ENCODE measurements at places on chromosomes 16 and 17.

- no peak for DNase-seq
These were observed 5.8 kb downstream of the PRSS27 start for GRCh38 chr16:2713985-2714774.

GRCh38 chr16:3580686-3581085 is 3.5 kb upstream of the NLRC3 start:
- no peak for DNase-seq

DNA sequence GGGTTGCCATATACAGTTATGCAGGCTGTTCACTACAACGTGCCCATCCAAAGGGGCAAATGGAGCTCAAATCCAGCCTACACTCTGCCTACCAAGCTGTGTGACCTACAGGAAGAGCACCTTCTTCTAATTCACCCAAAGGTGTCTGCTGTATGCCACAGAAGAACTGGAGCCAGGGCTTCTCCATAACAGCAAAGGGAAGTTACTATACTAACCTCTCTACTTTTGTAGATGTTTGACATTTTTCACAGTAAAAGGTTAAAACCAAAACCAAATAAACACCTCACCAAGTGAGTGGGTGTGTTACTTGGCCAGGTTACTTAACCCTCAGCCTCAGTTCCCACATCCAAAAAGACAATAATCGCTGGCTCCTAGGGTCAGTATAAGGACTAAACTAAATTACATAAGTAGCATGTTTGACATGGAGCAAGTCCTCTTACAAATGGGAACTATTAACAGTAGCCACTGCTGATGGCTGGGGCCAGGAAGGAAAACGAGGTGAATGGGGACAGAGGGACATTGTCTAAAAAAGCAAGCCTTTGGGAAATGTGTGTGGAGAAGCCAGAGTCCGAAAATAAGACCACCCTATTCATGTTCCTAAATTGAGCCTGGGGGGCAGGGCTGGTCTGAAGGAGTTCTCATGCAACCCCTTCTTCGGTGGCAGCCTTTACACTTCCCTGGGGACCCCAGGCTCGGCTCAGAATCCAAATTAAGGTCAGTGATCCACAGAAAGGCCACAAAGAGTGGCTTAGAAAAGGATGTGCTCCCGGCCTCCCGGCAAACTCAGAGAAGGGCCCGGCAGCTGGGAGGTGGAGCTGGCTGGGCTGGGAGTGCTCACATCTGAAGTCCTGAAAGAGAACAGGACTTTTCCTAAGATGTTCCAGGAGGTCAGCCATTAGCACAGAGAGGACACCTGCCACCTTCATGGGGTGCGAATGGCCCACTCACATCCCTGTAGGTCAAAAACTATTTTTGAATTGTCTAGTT is 13.5 kb downstream of the CUEDC1 start:
- DNase-seq: no peak

DNA sequence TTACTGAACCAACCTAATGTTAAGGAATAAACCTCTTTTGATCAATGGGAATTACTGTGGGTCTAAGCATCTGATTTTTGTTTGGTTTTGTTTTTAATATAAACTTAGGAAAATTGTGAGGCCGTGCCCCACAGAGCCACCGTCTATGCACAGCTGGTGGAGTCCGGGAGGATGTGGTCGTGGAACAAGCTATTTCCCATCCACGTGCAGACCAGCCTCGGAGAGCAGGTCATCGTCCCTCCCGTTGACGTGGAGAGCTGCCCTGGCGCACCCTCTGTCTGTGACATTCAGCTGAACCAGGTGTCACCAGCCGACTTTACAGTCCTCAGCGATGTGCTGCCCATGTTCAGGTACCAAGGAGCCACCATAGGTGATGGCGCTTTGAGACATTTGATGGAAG is 28.4 kb downstream of the PRMT7 start:
- no peak for DNase-seq

DNA sequence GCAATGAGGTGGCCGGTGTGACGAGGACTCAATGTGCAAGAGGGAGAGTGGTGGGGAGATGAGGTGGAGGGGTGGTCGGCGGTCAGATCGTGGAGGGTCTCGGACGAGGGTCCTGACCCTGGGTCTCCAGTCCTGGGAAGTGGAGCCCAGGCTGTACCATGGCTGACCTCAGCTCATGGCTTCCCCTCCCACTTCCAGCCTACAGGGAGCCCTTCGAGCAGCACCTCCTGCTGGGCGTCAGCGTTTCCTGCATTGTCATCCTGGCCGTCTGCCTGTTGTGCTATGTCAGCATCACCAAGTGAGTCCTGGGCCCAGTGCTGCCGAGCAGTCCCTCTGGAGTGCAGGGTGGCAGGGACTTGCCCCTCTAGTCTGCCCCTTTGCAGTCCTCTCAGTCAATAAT is 41.8 kb downstream of the IL4R start:
- no peak for DNase-seq

DNA sequence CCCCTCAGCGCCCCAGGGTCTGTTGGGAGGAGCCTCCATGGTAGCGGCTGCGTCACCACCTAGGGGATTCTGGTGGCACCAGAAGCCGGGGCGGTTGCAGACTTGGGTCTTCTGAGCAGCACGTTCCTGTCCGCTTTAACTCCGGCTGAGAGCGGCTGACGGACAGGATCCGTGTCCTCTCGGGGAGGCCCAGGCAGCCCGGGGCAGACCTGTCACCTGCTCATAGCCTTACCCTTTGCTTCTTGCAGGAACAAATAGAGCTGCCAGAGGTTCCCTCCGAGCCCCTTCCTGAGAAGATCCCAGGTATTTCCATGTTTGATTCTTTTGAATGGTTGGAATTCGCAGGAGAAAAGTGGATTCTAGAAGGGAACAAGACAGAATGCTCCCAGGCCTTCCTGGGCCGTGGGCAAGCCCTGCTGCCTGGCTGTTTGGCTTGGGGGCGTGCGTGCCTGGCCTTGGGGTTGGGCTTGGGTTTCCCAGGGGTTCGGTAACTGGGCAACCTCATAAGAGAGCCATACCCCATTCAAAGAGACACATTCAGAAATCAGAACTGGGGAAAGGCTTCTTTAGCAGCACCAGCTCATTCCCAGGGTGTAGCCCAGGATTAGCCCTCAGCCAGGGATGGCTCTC is 6.6 kb downstream of the CHMP6 start:
- no peak for DNase-seq

Data from activated CD8-positive, alpha-beta memory T cell treated with anti-CD3 and anti-CD28 coated beads for 48 hours (primary cell).